ENCODE measurements at places on chromosomes 5 and 9.
A peak's percentile ranks its signal among the peaks of the same experiment; 100 is the strongest.

GRCh38 chr9:98607152-98607551 is 101.6 kb downstream of the GABBR2 start:
- no peak for DNase-seq

- DNase-seq, result no peak
These were observed 5.4 kb downstream of the SLC46A2 start for GRCh38 chr9:112885324-112885723.

DNA sequence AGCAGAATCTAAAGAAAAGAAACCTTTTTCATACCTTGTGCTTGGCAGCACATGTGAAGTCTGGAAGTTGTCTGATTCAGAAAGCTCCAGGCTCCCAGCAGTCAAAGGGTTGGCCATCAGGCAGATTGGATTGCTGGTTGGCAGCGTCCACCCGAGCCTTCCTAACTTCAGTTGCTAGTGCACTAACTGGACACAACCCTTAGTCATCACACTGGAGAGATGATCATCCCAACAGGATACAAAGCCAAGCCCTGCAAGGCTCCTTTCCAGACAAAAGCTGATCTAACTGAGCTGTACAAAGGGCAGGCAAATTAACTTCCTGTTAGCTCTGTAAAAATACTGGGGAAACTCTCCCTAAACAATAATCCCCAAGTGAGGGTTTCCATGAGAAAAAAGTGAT is 185.6 kb downstream of the SNX18 start:
- DNase-seq, result no peak

- DNase-seq, result no peak
These were observed 47.2 kb downstream of the RFX3 start for GRCh38 chr9:3478549-3478953.

GRCh38 chr5:132506094-132506692 is 15.6 kb upstream of the IRF1 start:
- DNase-seq, result no peak

GRCh38 chr5:34886392-34887119 is 28.7 kb downstream of the RAD1 start:
- no peak for DNase-seq

GRCh38 chr5:68430279-68430678 is 214.7 kb downstream of the PIK3R1 start:
- DNase-seq, result no peak

GRCh38 chr5:138241688-138242571 is 28.8 kb upstream of the CDC23 start:
- peak; percentile 34 for DNase-seq

GRCh38 chr9:34430843-34431437 is 27.4 kb downstream of the FAM219A start:
- DNase-seq, result peak; percentile 44

GRCh38 chr9:92610470-92611420 is 59.2 kb downstream of the IPPK start:
- no peak for DNase-seq

DNA sequence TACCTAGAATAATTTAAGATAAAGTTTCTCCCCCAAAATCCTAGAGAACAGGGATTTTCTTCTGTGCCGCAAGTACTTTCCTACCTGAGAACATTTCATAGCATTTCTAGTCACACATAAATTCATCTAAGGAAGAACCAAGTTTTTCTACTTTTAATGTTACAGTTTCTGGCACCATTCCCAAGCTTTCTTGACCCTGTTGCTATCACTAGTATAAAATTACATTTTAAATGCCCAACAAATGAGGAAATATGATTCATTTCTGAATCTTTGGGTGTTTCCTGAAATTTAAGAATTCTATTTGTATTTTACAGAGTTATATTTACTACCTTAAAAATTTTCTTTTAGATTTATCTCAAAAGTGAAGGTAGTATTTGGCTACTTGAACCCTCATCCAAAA is 137.8 kb downstream of the LPAR1 start:
- DNase-seq, result no peak

- no peak for DNase-seq
These were observed 156.6 kb upstream of the PHYKPL start for GRCh38 chr5:178389026-178389729.

GRCh38 chr9:530681-531080 is 310.8 kb upstream of the DMRT1 start:
- no peak for DNase-seq

DNA sequence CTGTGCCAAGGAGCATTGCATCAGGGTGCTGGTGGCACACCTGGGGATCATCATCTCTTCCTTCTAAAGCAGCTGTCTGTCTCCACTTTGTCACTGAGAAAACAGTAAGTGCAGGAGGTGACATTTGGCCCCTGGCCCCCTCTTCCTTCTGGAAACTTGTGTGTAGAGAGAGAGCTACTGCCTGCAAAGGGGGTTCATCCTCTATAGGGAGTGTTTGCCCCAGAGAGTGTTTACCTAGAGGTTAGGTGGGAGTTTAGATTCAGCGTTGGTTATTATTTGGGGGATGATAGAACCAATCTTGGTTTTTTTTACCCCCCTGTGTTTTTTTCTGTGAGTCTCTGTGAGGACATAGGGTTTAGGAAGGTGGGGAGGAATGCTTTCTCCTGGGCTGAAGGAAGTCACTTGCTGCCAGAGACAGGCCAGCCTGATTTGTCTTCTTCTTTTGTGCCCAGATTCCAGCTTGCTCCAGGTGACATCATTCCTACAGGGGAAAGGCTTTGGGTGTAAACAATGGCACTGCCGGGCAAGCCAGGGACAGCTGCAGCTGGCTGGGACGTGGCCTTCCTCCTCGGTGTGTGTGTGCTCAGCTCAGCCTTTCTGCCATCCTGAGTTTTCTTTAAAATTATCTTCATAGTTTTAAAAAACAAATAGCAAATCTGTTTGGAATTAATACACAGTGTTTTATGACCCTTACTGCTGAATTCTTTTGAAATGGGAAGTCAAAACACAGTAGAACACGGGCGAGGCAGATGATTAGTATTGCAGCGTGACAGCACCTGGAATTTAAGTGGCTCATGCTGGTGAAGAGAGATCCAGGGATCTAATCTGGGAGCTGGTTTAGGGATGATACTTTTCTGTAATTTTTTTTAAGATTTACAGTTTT is 24.5 kb downstream of the PRRC2B start:
- DNase-seq, result no peak

GRCh38 chr5:62038024-62038423 is 268.0 kb upstream of the KIF2A start:
- no peak for DNase-seq

GRCh38 chr9:134217431-134218210 is 53.3 kb upstream of the RNU6ATAC start:
- no peak for DNase-seq

GRCh38 chr5:73897893-73898292 is 271.9 kb downstream of the ARHGEF28 start:
- no peak for DNase-seq

GRCh38 chr9:38417003-38417945 is 7.0 kb downstream of the IGFBPL1 start:
- DNase-seq, result no peak

DNA sequence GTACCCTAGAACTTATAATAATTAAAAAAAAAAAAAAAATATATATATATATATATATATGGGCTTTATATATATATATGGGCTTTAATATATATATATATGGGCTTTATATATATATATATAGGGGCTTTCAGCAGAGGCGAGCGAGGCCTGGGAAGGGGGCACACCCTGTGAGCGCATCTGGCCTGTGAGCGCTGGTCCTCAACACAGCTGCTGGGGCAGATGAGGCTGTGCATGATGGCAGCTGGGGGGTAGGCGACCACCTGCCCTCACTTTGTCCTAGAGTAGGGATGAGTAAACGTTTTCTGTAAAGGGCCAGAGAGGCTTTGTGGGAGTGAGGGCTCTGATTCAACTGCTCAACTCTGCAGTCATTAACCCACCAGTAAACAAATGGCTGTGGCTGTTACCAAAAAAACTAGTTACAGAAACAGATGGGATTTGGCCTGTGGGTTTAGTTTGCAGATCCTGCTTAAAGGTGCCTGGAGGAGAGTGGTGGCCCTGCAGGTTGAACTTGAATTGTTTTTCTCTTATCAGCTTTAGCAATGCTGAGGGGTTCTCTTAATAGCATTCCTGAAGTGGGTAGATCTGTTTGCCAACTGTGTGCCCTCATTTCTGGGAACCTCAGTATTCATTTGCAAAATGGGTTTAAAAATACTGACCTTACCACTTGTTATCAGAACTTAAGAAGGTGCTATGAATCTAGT is 88.1 kb upstream of the EPB41L4B start:
- DNase-seq, result no peak

DNA sequence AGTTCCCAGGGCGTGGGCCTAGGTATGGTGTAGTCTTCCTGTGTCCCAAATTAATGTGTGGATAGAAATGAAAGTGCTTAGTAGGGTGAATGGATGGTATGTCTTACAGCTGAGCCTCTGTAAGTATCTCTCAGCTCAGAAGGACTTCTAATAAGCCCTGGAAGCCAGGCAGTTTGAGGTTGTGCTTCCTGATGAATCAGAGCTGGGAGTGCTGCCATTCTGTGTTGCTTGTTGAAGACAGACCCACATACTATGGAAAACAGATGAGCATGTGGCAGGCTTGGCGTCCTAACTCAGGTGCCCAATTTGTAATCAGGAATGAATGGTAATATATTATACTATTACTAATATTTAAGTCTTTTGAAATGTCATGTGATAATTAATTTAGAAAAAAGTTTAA is 69.8 kb downstream of the CMYA5 start:
- DNase-seq, result no peak

DNA sequence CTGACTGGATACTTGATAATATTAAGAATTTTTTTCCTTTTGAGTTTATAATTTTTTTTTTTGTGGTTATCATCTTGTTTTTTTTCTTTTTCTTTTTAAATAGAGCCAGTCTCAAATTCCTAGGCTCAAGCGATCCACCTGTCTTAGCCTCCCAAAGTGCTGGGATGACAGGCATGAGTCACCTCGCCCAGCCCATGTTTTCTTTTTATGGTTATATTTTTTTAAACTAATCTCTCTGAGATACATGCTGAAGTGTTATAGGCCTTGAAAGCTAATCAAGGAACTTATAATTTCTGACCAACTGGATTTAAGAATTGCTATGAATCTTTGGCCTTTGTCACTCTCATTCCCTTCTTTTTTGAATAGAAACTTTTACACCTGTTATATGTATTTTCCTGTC is 6.8 kb upstream of the AMACR start:
- DNase-seq, result no peak

- no peak for DNase-seq
These were observed 1.8 kb upstream of the JAKMIP2 start for GRCh38 chr5:147784146-147784987.

- no peak for DNase-seq
These were observed 101.1 kb downstream of the FGF18 start for GRCh38 chr5:171520300-171521174.

- no peak for DNase-seq
These were observed 138.3 kb downstream of the TMEM161B start for GRCh38 chr5:88130211-88130815.

DNA sequence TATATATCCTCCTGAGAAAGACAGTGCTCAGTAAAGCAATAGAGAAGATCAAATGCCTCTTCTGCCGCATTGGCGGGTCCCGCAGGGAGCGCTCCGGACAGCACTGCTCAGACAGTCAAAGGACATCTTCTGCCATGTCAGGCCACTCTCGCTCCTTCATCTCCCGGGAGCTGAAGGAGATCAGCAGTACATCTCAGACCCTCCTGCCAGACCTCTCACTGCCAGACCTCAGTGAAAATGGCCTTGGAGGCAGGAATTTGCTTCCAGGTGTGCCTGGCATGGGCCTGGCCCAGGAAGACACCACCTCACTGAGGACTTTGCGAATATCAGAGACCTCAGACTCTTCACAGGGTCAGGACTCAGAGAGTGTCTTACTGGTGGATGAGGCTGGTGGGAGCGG is 12.2 kb downstream of the PTGER4 start:
- DNase-seq, result no peak

DNA sequence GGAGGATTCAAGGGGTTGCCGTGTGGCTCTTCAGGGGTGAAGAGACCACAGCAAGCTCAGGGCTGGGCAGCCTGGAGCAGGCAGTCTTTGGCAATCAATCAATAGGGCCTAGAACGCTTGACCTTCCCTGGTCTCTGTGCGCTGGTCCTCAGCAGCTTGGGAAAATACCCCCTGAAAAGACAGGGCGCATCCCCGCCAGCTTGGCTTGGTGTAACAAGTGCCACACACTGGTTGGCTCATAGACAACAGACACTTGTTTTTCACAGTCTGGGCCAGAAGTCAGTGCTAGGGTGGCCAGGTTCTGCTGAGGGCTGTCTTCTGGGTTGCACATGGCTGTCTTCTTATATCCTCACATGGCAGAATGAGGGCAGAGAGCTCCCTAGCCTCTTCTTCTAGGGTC is 141.1 kb downstream of the HSD17B3 start:
- no peak for DNase-seq

DNA sequence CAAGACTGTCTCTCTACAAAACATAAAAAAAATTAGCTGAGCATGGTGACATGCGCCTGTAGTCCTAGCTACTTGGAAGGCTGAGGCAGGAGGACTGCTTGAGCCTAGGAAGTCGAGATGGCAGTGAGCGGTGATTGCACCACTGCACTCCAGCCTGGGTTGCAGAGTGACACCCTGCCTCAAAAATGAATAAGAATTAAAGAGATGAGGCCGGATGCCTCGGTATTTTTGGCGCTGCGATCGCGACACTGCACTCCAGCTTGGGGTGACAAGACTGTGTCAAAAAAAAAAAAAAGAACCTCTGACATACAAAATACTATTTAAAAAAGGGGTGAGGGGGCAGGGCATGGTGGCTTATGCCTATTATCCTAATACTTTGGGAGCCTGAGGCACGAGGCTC is 7.3 kb downstream of the GPBP1 start:
- DNase-seq, result no peak

DNA sequence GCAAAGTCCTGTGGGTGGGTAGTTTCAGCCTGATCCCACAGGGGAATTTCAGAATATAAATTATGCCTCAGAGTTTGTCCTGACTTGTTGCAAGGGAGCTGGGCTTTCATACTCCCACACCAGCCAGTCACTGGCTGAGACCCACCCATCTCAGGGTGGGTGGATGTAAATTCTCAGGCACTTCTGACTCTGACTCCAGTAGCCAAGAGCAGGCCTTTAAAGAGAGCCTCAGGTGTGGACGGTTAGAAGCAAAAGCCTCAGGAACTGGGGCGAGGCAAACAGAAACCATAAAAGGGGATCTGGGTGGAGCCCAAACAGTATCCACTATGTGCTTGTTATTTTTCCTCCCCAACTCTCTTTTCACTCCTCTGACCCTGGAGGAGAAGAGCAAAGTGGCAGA is 28.6 kb upstream of the FBXW11 start:
- DNase-seq, result no peak

DNA sequence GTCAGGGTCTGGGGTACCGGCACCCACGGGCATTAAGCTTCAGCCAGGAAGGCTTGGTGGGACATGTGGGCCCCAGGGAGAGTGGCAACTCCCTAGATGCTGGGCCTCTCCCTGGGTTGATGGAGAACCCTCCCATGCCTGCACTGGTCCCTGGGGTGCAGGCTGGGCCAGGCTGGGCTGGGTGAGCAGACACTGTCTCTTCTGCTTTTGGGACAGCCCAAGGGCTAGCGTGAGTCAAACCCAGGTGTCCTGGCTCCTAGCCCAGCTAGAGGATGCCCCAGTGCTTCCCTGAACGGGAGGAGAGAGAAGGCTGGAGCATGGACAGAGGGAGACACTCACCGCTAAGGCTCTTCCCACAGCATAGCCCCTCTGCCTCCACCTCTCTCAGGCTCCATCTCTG is 5.7 kb upstream of the AQP7 start:
- DNase-seq, result no peak
